ENCODE measurements at places on chromosomes 6 and 20. TPM values are rescaled to one million over a fixed set of nuclear protein-coding genes. Genes with fewer than 3 reads are reported as not detected.

DNA sequence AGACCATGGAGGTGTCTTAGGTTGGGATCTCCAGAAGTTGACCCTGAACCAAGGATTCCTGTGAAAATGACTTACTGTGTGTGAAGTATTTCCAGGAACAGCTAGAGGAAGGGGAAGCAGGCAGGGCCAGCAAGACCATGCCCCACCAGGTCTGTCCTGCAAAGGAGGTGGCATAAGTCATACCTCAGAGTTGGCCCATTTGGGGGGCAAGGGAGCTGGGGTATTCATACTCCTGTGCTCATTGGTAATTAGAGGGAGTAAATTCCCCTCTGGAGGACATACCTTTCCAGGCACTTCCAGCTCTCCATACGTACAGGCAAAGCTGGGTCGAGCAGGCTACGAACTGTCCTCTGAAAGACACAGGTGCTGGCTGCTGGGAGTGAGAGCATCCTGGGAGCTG lies 72.4 kb downstream of the STK35 start:
- no peak for DNase-seq

DNA sequence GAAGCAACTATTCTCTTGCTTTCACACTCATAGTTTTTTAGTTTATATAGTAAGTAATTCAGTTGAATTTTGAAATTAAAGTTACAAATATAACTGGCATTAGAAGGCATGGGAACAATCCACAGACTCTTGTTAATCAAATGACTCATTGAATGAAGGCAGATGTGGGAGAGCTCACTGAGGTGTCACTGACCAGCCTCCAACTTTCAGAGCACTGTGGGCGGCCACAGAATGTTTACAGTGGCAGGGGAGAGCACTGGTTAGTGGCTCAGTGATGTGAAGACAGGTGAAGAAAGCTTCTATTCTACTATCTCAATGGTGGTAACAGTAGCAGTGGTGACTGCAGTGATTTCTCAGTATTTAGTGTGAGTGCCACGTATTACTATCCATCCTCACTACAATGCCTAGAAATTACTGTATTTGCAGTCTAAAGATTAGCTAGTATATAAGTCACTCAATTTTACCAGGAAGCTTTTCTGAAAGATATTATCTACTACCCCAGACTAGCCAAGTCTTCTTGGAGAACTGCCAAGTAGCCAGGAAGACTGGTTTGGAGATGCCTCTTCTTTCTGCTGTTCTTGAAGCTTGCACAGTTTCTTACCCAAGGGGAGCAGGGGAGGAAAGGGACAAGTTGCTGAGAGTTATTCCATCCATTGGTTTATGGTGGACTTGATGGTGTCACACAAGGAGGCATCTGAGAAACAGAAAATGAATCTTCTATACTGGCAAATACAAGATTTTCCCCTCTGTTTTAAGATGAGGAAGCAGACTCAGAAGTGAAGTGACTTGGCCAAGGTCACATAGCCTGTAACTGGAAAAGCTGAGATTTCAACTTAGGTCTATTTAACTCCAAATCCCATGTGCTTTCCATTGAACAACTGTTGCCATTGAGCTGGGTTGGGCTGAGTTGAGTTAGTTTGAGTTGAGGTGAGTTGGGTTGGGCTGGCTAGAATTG lies 231.2 kb downstream of the ANKRD60 start:
- DNase-seq: no peak

DNA sequence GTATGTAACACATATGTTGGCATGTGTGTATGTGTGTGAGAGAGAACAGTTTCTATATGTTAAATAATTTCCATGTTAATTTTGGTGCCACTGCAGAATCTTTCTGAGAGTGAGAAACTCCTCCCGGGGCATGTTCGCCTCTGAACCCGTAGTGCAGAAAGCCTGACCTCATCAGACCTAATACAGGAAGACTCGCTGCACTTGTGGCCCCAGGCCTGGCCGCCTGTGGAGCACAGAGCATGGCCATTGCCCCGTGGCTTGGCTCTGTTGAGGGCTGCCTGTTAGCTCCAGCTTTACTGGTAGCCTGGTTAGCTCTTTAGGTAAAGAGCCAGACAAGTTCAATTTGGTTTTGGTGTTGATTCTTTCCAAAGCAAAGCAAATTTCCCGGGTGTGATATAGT lies 25.5 kb downstream of the FARS2 start:
- no peak for DNase-seq

GRCh38 chr20:20835897-20836296 lies 123.5 kb upstream of the RALGAPA2 start:
- no peak for DNase-seq

DNA sequence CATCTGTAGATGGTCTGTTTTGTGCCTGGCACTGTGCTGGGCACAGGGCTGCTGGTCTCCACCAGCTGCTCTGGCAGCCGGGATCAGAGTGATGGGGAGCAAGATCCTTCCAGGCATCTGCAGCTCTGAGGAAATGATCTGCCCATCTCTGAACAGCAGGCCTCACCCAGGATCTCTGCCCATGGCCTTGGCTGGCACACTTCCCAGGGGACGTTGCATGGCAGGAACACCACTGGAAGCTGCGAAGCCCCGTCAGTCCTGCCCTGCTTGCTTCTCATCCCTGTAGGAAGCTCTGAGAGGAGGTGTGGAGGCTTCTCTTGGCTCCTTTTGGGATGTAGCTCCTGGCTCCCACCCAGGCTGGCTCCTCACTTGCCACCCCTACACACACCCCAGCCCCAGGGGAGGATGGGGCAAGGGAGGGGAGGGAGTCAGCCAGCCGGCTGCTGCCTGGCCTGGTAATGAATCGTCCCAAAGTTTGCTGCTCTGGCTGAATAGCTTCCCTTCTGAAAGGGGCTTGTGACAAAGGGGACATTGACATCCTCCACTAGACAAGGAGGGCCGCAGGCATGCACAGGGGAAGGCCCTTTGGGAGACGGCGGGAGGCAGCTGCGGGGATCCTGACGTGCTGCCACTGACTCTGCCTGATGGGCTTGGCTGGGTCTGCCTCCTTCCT lies 108.9 kb downstream of the VEGFA start:
- peak; percentile 73 for DNase-seq

Gene LKAAEAR1
- 5.4 TPM for total RNA-seq

DNA sequence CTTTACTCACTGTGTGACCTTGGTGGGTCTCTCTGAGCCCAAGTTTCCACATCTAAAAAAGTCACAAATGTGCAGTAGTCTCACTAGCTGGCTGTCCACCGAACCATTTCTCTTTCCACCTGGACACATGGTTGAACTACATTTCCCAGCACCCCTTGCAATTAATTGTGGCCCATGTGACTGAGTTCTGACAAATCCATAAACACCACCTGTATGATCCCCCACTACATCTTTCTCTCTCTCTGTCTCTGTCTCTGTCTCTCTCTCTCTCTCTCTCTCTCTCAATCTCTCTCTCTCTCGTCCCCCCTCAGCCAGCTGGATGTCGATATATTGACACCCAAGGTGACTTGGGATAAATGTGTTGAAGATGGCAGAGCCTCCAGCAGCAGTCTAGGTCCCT lies 42.8 kb downstream of the SNHG17 start:
- DNase-seq: no peak

- no peak for DNase-seq
Observed at GRCh38 chr6:2875359-2876191, 27.5 kb downstream of the SERPINB9 start.

DNA sequence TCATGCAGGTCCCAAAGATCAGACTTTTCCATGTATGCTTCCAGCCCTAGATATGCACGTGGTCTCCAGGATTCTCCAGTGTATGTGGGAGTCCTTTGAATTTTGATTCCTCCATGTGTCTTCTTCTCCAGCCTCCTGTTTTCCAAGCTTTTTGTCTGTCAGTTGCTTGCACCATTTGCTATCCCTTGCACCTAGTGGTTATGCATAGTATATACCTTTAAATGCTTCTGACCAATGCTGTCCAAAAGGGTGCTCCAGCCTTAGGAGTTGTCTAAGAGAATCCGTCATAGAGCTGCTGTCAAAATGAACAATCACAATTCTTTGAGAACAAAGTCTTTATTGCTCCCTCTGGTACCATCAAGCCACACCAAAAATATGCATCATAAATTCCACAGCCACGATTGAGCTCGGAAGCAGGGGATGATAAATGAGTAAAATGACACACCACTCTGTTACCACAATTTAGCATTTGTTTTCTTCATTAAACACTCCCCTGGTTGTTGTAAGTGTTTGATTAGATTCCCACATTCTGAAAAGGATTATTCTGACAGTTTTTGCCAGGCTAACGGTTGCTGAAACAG lies 706.2 kb upstream of the GJE1 start:
- no peak for DNase-seq

GRCh38 chr20:32539817-32540675 lies 45.1 kb downstream of the NOL4L start:
- DNase-seq: no peak

Measured in dorsolateral prefrontal cortex (tissue), 122 donors.